RCC 7860 (cell line): ENCODE measurements at places on chromosomes 12 and 14.

GRCh38 chr14:31716208-31716607 lies 155.0 kb downstream of the NUBPL start:
- DNase-seq: no peak

- DNase-seq: no peak
These were observed 523.4 kb upstream of the TBX3 start for GRCh38 chr12:115207216-115207915.

GRCh38 chr14:61609191-61609843 lies 86.0 kb upstream of the HIF1A start:
- peak; percentile 42 for DNase-seq

GRCh38 chr12:105205322-105206048 lies 30.5 kb downstream of the APPL2 start:
- DNase-seq: no peak

DNA sequence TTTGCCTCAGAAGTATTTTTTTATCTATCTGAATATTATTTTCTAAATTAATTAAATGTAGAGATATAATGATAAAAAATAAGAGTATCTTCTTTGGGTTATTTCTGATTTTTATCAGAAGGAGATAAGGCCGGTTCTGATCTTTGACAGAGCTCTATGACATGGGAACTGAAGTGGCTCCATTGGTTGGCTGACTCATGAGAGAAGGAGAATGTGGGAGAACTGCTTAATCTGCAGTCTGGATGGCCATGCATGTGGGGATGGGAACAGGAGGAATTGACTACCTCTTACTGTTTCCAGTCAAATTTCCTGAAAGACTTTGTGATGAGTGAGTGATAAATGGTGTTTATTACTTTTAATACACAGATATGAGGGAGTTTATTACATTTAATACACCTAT lies 155.8 kb upstream of the ATP2B1 start:
- no peak for DNase-seq

- DNase-seq: no peak
These were observed 10.3 kb downstream of the EXOC3L4 start for GRCh38 chr14:103104654-103105452.

GRCh38 chr12:109185441-109185840 lies 69.1 kb downstream of the ACACB start:
- no peak for DNase-seq

DNA sequence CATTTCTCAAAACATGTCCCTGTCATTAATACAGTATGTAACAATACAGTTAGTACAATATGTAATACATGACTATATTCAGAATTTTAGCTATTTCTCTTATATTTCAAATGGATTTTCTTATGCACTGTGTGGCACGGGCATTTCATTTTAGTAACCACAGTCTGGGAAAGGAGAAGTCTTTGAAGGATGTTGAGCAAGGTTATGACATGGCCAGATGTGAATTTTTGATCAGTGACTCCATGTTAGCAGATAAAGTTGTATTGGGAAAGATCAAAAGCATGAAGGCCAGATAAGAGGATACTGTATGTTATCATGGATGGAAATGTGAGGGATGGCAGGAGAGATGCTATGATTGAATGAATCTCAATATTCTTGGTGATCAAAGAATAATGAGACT lies 285.2 kb downstream of the NAV3 start:
- no peak for DNase-seq

GRCh38 chr12:57360468-57360867 lies 70.4 kb downstream of the R3HDM2 start:
- DNase-seq: no peak

DNA sequence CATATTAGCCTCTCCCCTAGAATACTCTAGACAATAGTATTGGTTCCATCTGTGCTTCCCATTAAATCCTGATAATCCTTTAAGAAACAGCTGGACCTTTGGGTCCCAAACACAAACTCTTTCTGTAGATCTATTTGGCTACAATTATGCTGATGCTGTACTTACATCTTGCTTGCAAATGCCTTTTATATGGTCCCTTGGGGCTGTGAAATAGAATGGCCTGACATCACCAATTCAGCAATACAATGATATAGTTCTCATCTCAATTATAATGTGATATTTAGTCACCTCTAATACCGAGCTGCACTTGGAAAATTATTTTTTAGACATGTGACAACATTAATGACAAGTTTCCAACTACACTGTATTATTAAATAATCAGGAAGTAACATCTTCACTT lies 261.5 kb downstream of the SOX5 start:
- DNase-seq: no peak

GRCh38 chr12:52496054-52496453 lies 3.0 kb upstream of the KRT6A start:
- no peak for DNase-seq
